ENCODE measurements at places on chromosomes 1 and 21.
A peak's percentile ranks its signal among the peaks of the same experiment; 100 is the strongest.

- no peak for DNase-seq
These were observed 30.3 kb upstream of the FAM78B start for GRCh38 chr1:166197141-166197540.

GRCh38 chr1:2328676-2329455, 62.5 kb downstream of the MORN1 start:
- DNase-seq = no peak

DNA sequence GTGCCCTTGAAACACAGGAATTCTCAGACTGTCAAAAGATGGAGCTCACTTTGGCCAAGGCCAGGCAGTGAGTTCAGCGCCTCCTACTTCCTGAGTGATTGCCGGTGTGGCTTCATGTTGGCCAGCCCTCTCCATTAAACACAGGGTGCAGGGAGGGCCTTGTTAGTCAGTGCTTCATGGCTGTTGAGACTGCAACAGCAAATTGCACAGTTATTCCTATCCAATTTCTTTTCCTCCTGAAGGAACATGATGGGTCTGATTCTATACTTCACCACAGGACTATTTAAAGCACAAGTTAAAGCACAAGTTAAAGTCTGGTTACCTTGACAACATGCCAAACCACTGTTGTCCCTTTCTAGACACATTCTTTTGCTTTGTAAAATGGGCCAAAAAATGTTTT, 156.6 kb downstream of the SIPA1L2 start:
- no peak for DNase-seq

GRCh38 chr1:157856538-157856937, 14.9 kb upstream of the CD5L start:
- DNase-seq = no peak

GRCh38 chr1:38991638-38992411, 749 bp downstream of the AKIRIN1 start:
- DNase-seq = no peak

DNA sequence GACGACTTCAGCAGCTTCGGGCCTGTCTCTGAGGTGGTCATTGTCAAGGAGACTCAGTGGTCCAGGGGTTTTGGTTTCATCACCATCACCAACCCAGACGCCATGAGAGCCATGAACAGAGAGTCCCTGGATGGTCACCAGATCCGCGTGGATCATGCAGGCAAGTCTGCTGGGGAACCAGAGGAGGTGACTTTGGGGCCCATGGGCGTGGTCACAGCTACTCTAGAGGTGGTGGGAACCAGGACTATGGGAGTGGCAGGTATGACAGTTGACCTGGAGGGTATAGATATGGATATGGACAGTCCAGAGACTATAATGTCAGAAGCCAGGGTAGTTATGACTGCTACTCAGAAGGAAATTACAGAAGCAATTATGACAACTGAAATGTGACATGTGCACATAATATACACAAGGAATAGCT, 19.3 kb upstream of the METTL13 start:
- DNase-seq = no peak

DNA sequence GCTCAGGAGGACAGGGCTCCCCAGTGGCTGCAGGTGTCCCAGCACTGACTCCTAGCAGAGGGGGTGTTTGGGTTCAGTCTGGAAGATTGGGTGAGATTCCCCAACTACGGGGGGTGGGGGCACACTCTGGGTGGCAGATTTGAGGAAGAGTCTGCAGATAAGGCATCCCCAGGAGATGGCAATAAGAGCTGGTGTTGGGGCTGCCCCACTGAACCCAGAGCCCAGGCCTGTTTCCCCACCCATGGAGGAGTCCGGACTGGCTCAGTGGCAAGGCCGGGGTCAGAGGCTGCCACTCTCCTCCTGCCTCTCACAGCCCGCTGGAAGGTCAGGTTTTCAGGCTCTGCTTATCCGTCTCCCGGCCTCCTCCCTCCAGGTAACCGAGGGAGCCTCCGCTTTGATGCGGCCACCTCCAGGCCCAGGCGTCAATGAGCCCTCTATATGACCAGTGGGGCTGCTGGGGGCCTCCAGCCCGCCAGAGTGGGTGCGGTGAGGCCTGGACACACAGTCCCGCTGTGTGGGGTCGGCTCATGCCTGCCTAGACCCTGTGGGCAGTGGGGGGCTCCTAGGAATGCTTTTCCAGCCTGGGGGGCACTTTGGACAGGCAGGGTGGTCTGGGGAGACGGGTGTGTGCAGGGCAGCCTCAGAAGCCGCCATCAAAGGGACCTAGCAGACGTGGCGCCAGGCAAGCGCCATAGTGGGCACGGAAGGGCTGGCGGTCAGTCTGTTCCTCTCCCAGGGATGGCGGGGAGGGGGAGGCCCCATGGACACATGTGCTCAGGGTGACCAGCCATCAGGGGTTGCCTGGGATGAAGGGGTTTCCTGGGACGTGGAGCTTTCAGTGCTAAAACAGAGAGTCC, 28.9 kb upstream of the RUNX3 start:
- no peak for DNase-seq

DNA sequence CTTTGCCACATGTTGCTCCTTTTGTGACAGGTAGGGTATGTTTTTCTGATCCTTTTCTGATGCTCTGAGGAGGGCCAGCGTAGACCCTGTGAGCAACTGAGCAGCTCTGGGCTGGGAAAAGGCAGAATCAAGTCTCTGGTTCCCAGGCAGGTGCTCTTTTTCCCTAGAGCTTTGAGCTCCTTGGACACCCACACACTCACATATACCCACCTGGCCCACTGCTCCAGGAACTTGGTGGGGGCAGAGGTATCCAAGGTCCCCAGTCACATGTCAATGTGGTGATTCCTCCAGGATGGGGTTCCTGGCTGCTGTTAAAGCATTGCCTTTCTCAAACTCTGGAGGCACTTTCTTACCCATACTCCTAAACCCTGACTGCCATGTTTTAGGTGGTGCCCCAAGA, 5.4 kb downstream of the CD2 start:
- no peak for DNase-seq

DNA sequence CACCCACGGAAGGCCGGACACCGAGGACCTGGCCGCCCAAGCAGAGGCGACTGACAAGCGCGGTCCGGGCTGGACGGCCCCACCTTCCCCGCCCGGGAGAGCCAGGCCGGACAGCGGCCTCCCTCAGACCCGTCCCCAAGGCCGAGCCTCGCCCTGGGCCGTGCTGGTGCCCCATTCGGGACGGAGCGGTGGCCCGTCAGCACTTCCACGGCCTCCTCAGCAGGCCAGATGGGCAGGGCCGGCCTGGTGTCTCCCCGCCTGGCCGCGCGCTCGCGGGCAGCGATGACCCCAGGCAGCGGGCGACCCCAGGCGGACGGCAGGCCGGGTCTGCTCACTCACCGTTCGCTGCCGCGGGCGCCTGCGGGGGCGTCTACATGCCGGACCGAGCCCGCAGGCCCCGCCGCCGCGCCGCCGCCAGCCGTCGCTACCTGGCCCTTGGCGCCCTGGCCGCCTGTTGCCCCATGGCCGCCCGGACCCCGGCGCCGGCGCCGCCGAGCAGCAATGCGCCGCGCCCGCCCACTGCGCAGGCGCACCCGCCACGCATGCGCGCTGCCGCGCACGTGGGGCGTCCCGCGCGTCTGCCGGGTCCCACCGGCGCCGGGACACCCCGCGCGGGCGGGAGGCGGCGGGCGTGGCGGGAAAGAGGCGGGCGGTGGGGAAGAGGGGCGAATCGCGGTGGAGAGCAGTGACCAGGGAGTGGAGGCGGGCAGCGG, at the start of gene NADK:
Gene NADK (minus strand): TSS at position 521 of the 713 bp plus-strand sequence. CDS start 13,064 bp downstream, outside the sequence.
- DNase-seq = peak; percentile 79

- DNase-seq = no peak
These were observed 391.5 kb upstream of the ADGRL2 start for GRCh38 chr1:81409262-81409661.

Data from naive thymus-derived CD8-positive, alpha-beta T cell (primary cell).